ENCODE measurements at places on chromosomes 5 and 9.

GRCh38 chr9:134946663-134947062 lies 29.0 kb upstream of the FCN1 start:
- DNase-seq: no peak

- no peak for DNase-seq
Measured at GRCh38 chr5:148897842-148898241, 71.4 kb downstream of the ADRB2 start.

DNA sequence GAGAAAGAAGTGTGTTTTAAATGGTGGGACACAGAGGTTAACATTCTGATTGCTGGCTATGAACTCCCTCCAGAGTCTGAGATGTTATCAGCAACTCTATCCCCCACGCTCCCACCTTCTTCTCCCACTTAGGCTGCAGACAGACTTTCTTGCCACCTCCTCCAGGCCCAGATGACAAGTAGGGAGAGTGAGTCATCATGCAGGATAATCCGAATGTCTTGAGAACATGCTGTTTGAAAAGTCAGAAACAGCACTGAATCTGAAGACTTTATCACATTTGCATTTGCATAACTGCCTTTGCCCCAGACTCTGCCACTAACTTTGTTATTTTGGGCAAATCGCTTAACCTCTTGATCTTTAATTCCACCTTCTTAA lies 139.8 kb downstream of the ESM1 start:
- no peak for DNase-seq

DNA sequence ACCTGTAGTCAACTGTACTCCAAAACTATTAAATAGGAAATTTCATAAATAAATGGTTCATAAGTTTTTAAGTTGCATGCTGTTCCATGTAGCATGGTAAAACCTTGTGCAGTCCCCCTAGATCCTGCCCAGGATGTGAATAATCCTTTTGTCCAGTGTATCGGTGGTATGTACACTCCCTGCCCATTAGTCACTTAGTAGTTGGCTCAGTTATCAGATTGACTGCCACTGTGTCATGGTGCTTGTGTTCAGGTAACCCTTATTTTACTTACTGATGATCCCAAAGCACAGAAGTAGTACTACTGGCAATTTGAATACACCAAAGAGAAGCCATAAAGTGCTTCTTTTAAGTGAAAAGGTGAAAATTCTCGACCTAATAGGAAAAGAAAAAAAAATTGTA lies 134.2 kb downstream of the RNF180 start:
- no peak for DNase-seq

GRCh38 chr5:123266365-123266764 lies 156.8 kb downstream of the CEP120 start:
- no peak for DNase-seq

DNA sequence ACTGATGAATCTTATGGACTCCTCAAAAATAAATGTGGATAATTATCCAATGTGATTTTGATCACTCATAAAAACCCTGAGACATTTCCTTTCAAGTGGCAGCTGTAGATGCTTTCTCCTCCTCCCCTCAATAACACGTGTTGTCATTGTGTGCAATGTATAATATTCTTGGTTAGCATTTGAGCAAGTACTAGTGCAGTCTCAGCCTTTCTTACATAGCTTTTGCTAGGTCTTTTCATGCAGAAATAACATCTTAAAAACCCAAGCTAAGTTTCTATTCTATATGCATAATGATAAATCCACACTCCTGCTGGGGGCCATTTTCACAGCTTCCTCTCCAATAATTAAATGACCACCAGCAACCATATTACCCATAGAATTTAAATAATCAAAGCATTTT lies 1835.2 kb upstream of the NUDT12 start:
- no peak for DNase-seq

DNA sequence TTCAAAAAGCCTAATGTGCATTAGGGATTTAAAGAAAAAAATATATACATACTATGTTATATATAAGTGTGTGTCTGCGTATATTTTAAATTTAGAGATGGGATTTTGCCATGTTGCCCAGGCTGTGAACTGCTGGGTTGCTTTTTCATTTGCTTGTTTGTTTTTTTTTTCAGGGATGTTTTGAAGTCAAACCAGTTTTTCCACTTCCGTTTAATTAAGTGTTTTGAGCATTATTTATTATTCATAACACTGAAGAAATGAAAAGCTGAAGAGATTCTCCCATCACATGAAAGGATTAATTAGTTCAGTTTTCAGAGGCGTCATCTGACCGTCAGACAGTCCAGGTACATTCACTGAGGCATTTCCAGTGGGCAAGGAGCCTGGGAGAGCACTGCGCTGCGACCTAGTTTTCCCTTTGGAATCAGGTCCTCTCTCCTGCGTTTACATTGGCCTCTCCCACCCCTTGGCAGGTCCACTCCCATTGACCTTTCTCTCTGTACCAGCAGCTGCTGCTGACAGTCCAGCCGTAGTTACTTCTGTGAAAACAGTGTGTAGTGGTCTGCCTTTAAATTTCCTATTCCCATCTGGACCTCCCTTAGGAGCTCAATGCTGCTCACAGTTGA lies 26.0 kb downstream of the ARRDC3 start:
- no peak for DNase-seq
